CD4-positive, alpha-beta T cell treated with Interleukin-10 for 1 hour (primary cell): ENCODE measurements at places on chromosomes 6 and 20.

- DNase-seq, result no peak
Observed at GRCh38 chr6:90369651-90370050, 73.0 kb upstream of the BACH2 start.

DNA sequence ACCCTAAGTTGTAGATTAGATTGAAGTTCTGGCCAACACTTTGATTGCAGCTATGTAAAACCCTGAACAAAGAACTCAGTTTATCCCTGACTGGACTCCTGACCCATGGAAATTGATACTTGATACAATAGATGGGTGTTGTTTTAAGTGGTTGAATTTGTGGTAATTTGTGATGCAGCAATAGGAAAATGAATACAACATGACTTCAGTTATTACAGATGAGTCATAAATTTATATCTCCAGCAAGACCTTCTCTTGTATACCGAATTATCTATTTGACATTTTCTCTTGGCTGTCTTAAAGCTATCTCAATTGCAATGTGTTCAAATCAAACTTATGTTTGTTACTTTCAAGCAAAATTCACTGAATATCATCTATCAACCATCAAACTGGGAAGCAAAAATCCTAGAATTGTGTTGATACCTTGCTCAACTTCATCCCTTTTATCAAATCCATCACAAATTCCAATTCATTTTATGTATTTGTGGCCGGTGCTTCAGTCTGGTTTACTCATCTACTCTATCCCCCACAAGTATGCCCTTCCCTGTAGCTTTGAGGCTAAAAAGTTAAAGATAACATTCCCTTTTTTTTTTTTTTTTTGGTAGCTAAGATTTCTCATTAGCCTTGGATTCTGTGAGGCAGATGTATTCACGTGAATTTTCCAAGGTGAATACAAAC, 129.4 kb upstream of the CENPW start:
- DNase-seq, result no peak

DNA sequence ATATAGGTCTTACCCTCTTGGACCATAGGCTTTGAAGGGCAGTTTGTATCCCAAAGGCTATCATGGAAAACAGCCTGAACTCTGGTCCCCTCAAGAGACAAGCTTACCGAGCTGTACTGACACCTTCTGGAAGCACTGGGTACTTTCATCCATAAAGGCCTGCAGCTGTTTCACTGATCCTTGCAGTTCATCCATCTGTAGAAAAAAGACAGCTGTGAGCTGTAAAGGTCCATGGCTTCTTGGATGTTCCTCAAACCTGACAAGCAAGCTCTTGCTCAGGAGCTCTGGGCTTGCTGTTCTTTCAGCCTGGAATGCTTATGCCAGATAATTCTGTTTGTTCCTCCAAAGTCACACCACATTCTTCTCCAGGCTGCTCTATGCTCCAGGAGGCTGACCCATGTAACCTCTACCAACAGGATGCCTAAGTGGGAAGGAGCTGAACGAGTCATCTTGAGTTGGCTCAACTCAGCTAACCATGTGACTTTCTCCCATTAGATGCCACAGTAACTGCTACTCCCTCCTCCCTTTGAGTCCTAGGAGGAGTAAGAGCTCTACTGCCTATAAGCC, 8.8 kb upstream of the NDRG3 start:
- peak; percentile 69 for DNase-seq

GRCh38 chr6:112457886-112458285, 110.8 kb downstream of the RFPL4B start:
- DNase-seq, result no peak

GRCh38 chr6:33450434-33450833, 3.9 kb upstream of the ZBTB9 start:
- no peak for DNase-seq

- no peak for DNase-seq
Observed at GRCh38 chr20:1900321-1900801, 5.2 kb downstream of the SIRPA start.

DNA sequence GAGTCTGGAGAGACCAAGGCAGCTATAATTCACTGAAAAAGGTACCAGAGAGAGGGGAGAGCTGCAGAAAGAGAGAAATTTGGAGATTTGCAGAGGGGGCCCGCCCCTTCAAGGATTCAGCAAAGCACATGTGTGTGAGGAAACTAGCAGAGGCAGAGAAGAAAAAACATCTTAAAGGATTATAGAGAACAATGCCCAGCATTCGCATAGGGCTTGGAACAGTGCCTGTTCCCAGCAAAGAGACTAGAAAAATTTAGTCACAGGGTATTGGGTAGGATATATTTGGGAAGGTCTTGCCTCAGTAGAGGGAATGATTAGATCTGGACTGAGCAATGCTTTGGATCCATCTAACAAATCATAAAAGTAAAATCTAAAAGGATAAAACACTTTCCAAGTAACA, 44.0 kb downstream of the SRPK1 start:
- DNase-seq, result no peak

GRCh38 chr20:36408219-36408618, 102.1 kb downstream of the DLGAP4 start:
- no peak for DNase-seq

DNA sequence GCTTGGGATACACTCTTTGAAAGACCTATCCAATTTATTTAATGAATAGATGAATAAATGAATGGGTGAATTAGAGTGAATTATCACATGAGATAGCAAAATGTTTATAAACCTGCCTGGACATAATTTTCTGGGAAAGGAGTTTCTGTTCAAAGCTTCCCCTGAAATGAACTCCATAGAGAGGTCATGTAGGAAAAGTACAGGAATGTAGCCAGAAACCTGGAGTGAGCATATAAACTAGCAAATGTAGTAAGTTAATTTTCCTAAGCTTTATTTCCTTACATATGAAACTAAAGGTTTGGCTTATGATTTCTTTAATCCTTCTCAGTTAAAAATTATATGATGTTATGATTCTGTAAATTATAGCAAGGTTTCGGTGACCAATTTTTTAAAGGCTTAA, 380.3 kb upstream of the RSPO3 start:
- no peak for DNase-seq

DNA sequence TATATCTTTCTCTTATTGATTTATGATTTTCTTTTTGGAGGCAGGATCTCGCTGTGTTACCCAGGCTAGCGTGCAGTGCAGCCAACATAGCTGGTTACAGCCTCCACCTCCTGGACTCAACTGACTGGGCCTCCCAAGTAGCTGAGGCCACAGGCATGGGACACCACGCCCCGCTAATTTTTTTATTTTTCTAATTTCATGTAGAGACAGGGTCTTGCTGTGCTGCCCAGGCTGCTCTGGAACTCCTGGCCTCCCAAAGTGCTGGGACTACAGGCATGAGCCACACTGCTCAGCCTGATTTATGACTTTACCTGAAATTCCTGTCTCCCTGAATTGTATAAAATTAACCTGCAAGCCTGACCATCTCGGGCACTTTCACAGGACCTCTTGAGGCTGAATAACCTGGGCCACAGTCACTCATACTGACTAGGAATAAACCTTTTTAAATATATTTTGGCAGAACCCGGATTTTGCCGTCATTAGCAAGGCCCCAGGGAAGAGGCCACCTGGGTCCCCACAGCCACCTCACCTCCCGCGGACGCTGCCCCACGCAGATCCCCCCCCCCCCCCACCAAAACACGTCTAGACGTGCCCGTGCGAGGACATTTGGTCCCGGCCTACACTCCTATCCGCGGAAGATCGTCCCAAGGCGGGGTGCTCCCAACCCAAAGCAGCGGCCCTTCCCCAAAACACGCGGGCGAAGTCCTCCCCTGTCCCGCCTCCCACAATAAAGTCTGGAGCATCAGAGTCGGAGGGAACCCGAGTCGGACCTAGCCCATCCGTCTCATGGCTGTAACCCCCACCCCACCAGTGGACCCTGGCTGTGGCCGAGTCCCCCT, 902 bp downstream of the ZNF337 start:
- no peak for DNase-seq

GRCh38 chr20:11957911-11958310, 40.2 kb downstream of the BTBD3 start:
- no peak for DNase-seq

DNA sequence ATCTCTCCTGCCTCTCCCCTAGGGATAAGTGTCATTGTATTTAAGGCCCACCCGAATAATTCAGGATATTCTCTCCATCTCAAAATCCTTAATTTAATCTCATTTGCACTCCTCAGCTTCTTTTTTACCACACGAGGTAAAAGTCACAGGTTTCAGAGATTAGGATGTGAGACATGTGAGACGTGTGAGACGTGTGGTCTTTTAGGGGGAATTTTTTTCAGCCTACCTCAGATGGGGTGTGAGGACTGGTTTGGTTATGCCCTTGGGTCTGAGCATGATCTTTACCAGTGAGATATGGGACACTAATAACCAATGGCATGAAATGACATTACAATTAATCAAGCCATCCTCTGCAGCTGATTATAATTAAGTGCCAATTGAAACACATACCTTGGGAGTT, 324.2 kb downstream of the BMP2 start:
- DNase-seq, result no peak

- peak; percentile 39 for DNase-seq
Observed at GRCh38 chr6:39865011-39865888, 69.0 kb downstream of the MOCS1 start.
